Stimulated activated CD4-positive, alpha-beta T cell treated with anti-CD3 and anti-CD28 coated beads, Interleukin-1b, Interleukin-23, amount 100 ng/mL, for 48 hours (primary cell): ENCODE measurements at places on chromosomes 16 and 17.

DNA sequence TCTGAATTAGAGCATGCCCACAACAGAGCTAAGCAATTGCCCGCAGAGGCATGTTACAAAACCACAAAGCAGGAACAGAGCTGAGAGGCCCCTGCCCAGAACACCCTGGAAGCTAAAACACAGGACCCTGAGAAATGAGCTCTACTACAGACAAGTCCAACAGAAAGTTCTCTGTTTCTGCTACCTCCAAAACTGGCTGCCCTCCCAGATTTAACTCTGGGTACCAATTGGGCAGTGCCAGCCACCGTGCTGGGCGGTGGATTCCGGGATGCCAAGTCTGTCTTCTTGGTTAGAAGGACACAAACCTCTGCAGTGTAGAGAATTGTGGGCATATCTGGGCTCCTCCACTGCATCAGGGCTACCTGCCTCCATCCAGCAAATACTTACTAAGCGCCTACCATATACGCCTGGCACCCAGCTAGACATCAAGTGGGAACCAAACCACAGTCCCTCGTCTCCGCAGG lies 1.0 kb downstream of the CMTM4 start:
- no peak for DNase-seq

DNA sequence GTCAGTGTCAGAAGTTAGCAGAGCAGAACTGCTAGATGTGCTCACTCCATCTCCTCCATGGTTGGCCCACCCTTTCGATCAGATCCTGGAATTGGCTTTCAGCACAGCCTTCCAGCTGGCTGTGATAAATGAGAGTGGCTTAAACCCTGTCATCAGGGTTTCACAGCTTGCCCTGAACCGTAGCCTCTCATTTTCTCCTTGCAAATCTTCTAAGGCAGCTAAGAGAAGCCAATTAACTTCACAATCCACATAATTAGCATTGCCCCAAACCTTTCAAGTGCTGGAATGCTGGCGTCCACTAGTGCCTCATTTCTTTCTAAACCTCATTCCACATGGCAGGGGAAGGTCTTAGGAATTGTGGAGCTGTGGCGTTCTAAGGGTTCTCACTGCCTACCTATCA lies 21.7 kb downstream of the MILR1 start:
- no peak for DNase-seq

- DNase-seq = no peak
Observed at GRCh38 chr16:71492786-71493185, 3.7 kb upstream of the ZNF19 start.

DNA sequence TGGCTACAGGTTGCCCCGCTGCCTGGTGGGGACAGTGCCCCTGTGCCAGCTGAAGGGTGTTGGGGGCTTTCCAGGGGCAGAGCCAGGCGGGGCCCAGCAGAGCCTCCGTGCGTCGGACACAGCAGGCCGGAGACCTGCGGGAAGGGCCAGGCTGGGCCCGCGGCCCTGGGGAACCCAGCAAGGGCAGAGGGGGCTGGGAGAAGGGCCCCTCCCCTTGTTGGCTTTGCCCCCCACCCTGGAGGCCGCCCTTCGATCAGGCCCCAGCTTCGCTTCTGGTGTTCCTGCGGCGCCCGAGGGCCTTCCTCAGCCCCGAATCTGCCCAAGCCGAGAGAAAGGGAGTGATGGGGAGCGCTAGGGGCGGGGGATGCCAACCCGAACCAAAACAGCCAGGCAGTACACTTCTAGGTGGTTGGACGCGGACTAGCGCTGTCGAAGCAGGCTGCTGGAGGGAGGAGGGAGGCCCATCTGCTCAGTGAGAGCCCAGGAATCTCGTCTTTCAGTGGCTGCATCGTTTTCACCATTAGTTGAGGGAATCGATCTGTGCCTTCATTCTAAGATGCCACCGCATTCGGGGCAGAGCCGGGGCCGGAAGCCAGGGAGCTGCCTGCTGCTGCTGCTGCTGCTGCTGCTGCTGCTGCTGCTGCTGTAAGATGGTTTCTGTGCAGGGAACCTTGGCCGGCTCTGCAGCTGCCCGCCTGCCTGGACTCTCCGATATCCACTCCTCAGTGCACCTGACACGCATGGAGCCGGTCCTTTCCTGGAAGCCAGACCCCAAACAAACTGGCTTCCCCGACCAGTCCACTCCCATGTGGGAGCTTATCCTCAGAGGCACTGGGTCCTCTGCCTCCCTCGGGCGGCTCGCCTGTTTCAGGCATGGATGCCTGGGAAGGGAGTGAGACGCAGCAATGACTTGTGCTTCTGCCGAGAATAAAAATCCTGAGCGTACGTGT lies 1.7 kb downstream of the JPH3 start:
- no peak for DNase-seq

- DNase-seq = no peak
Observed at GRCh38 chr16:56520251-56520577, 390 bp upstream of the BBS2 start.

DNA sequence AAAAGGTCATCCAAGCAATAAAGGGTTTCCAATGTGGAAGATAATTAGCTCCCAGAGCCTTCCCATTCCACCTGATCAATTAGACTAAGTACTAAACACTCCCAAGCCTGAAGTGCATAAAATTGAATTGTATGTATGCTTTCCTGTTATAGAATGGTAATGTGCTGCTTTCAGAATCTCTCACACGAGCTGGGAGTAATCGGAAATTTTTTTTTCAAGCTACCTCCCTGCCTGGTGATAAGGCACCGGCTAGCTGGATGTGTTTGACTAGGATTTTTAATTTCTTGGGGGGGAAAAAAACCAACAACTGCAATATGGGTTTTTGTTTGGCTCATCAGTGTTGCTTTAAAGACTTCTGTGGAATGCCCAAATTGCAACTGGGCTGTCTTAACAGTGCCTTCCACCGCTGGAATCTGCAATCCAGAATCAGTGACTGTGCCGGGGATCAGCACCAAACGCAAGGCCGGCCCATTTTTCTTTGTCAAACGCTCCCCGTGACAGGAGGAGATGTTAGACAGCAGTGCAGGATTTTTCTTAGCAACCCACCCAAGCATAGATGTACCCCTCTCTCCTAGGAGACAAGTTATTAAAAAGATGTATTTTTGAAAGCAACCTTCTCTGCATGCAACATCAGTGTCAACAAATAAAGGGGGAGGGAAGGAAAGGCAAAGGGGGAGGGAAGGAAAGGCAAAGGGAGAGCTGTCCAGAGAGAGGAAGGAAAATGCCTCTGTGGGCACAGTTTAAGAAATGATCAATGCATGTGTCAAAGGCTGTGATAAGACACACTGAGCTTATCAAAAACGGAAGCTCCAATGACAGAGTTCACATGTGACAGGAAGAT lies 387.2 kb downstream of the NPIPA8 start:
- no peak for DNase-seq

DNA sequence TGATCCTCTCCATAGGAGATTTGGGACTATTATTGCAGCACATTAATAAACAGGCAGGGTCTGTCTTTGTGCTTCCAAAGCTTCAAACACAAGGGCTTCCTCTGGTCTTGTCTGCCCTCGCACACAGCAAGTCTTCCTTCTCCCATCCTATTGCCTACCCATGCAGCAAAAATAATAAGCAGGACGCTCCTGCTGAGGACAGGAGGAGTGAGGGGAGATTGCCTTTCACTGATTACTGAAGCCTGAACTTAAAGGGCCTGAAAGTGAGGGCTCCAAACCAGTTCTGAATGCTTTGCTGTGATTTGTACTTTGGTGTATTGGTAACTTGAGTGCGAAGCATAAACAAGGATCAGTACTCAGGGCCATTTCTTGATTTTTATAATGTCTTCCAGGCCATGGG lies 197.6 kb upstream of the XYLT1 start:
- no peak for DNase-seq

DNA sequence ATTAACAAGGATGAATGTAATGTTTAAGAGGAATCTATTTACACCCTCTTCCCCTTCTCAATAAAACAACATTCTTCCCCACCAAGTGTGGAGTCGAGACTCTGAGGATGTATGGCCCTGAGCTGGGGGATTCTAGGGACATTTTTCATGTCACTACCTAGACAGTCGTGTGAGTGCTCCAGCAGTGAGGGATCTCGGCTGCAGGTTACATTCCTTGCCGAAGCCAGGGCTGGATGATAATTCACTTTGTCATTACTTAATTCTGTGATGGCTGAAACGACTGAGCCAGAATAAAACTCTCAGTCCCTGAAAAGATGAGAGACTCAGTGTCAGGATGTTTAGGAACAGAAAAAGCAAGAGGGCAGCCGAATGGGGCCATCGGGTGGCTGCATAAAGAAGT lies 106.9 kb upstream of the HSBP1 start:
- DNase-seq = no peak

DNA sequence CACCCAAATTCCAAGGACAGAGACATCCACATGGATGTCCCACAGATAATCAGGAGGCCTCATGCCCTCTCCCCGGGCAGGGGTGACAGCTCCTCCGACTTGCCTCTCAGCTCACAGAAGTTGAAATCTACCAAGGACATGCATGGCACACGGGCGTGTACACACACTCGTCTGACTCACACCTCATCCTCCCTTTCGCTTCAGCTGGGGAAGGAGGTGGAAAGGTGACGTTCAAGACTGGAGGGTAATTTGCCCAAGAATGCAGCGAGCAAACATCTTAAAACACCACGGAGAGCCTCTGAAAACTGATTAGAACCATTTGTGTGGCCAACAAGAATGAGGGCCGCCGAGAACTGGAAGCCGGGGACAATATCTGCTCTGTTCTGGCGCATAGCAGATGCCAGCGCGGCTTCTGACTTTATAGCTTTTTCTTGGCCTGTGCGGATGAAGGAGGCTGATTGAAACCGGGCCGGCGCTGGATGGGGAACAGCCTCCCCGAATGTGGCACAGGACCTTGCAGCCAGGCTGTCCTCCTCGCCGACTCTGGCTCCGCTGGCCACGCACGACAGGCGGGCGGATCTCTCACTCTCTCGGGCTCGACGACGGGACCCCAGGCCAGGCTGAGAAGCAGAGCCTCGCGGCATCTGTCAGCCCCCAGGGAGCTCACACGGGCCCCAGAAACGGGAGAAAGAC lies 100.9 kb downstream of the C16orf95 start:
- no peak for DNase-seq

- no peak for DNase-seq
Observed at GRCh38 chr17:38617074-38617860, 11.5 kb upstream of the SRCIN1 start.

DNA sequence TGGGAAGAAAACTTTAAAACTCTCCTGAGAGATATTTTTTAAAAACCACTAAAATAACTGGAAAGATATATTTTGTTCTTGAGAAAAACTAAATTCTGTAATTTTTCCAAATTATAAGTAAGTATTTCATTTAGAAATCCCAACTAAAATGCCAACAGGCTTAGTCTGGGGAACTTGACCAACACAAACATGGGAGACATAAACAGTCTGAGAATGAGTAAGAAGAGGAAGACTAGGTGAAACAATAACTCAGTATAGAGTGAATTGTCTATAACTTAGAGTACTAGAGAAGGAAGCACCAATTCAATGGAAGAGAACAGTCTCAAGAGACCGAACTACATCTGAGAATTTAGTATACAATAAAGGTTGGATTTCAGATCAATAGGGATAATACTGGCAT lies 2.9 kb downstream of the CMTM1 start:
- no peak for DNase-seq

DNA sequence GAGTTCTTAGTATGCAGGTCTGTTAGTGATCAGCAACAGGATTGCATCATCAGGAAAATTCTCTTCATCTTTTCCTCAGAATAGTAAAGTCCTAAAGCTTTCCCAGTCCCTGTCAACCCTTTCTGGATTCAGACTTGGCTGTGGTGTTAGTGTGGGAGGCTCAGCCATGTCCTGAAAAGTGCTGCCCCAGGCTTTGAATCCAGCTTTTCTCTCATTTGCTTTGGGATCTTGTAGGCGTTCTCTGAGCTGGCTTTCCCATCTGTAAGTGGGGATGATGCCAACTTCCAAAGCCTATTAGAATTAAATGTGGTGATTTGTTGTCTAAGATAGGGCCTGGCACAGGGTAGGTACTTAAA lies 3.0 kb downstream of the ALKBH5 start:
- DNase-seq = no peak

- DNase-seq = no peak
Observed at GRCh38 chr16:68377667-68378393, 67.0 kb downstream of the PRMT7 start.

- DNase-seq = no peak
Observed at GRCh38 chr17:59711936-59712335, 4.5 kb downstream of the VMP1 start.

DNA sequence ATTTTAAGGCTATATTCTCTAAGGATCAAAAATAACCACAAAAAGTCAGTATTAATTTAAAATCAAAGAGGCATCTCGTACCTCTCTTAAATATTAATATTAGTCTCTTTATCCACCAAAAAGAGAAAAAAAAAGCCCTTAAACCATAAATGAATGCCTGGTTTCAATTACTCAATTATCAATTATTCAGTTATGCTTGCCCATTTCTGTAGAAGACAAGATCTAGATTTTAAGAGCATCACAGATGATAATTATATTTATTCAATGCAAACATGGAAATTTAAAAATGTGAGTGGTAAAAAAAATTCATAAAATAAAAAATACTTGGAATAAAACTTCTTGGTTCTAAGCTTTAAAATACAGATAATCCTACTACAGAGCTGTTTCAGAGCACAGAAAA lies 125.7 kb upstream of the CORO6 start:
- DNase-seq = no peak

GRCh38 chr16:22799113-22799512 lies 14.8 kb upstream of the HS3ST2 start:
- no peak for DNase-seq

GRCh38 chr16:75282466-75283281 lies 31.2 kb upstream of the BCAR1 start:
- DNase-seq = no peak

GRCh38 chr17:67215991-67216421 lies 29.0 kb downstream of the HELZ start:
- no peak for DNase-seq

- DNase-seq = no peak
Observed at GRCh38 chr16:74029115-74029792, 267.4 kb upstream of the PSMD7 start.

DNA sequence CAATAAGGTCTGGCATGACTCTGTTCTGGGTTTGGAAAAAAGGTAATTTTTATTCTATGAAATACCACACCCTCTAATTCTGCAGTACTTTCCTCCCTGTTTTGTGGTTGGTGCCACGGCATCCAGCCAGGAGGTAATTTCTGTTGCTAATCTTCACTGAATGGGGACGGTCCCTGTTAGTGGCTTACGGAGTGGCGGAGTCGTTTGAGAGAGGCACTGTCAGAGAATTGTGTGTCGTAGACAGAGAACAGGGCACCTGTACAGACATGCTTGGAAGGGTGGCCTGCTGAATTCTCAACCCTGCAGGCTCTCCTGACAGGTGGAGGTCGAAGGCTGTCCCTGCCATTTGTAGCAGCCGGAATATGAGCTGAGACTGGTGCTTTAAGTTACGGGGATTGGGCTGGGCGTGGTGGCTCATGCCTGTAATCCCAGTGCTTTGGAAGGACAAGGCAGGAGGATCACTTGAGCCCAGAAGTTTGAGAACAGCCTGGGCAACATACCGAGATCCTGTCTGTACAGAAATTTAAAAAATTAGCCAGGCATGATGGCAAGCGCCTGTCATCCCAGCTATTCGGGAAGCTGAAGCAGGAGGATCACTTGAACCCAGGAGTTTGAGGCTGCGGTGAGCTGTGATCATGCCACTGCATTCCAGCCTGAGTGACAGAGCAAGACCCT lies 33.2 kb downstream of the EEF2K start:
- DNase-seq = no peak

- no peak for DNase-seq
Observed at GRCh38 chr16:87303431-87303930, 13.7 kb downstream of the C16orf95 start.
